Fibroblast of skin of scalp (primary cell): ENCODE measurements at places on chromosomes 4 and X.
A peak's percentile ranks its signal among the peaks of the same experiment; 100 is the strongest.

DNA sequence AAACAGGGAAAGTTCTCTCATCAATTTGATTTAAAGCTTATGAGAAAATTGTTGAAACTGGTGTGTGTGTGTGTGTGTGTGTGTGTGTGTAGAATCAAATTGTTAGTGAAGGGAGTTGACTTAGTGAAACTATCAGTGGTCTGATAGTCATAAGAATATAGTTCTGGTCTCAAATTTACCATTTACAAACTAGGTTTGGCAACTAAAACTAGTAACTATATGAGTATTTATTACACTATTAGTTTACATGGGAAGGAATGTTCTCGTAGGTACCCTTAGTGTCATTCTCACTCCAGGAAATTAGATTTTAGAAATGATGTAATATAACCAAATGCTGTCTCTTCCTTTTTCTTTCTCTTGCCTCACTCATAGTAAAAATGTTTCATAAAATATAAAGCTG lies 11.9 kb downstream of the SULT1E1 start:
- no peak for DNase-seq

DNA sequence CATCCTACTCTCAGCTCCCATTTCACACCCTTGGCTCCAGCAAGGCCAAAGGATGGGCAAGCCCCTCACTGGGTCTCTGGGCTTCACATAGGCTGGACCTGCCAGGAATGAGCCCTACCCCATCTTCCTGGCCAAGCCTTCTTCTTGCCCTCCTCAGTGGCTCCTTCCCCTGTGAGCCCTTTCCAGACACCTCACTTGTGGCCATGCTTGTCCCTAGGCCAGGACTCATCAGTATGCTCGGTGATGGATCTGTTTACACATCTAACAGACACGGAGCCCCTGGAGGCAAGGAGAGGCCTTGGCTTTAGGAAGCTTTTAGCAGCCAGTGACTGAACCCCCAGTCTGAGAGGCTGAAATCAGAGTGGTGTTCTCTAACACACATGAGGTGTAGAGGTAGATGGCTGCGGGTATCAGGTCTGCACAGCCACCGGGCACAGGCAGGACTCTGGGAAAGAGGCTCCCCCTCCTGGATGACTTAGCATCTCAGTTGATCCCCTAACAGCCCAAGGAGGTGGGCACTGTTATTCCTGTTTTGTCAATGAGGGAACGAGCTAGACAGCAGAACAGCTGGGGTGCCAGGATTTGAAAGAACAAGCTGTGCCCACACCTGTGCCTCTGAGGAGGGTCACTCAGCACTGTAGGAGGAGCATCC lies 44.8 kb downstream of the PPP2R2C start:
- DNase-seq = no peak

DNA sequence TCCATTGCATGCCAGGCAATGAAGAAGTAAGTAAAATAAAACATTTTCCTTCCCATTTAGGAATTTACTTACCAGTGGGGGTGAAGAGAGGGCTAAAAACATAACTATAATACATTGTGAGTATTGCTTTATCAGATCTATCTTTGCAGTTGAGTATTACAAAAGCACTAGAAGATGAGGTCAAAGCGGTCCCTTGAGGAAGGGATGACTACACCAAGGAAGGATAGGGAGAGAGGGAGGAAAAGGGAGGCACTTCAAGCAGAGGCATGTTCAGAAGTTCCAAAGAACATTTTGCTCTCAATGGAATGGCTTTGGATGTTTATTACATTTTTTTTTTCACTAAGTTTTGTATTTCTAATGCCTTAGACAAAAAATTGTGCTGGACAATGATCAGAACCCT lies 127.8 kb downstream of the TET2 start:
- DNase-seq = peak; percentile 5

DNA sequence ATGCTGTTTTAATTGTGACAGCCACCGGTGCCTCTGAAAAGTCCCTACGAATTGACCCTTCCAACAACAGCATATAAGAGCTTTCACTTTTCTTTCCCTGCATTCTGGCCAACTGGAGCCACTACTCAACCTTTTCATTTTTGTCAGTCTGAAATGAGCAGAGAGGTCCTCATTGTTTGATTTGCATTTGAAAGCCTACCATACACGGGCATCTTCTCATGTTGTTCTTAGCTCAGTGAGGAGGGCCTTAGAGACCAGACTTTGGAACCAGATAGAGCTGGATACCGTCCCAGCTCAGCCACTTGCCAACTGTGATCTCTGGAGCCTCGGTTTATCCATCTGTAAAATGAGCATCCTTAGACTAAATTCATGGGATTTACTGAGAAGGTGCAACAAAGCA lies 16.9 kb upstream of the TMSB4X start:
- DNase-seq = no peak

DNA sequence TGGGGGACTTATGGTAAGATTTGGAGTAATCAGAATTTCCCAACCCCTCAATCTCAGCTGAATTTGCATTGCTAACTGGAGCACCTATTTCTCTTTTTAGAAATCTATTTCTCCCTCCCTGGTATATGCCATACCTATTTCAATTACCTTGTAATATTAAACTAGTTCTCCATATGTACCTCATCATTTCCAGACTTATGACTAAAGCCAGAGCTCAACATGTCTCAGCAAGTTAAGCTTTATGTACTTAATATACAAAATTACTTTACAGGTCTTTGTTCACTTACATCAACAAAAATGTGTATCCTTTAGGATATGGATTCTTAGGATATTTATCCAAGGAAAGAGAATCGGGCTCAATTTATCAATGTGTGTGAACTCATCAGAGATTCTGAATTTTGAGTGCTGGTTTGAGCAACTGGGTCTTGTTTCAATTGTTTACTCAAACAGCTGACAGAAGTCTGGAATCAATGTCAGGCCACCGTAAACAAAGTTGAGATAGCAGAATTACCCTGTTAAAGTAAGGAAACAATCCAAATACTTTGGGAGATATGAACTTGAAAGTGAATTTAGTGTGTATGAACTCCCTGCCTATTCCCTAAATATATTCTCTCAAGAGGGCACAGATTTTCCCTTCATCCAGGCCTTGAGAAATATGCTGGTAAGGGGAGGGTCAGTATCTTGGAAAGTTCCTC lies 199.6 kb downstream of the VEGFC start:
- no peak for DNase-seq

- no peak for DNase-seq
These were observed 55.0 kb upstream of the BMP2K start for GRCh38 chr4:78720994-78721677.

DNA sequence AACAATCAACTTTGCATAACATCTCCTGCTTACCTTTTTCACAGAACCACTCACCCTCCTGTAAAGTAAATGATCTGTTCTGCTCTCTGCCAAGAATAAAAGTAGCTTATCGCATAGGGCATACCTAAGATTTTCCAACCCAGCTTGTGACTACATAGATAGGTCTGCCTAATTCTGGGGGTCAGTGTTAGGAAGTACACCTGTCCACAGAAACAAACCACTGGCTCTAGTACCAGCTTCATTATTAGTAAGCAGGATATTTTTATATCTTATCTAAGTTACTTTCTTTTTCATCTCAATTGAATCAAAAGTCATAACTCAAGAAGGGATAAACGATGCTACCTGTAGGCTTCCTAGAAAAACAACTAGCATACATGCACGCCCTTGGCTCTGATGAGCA lies 23.8 kb downstream of the CXCL1 start:
- DNase-seq = no peak

- DNase-seq = no peak
These were observed 550.9 kb upstream of the BOD1L1 start for GRCh38 chr4:14178421-14178820.

DNA sequence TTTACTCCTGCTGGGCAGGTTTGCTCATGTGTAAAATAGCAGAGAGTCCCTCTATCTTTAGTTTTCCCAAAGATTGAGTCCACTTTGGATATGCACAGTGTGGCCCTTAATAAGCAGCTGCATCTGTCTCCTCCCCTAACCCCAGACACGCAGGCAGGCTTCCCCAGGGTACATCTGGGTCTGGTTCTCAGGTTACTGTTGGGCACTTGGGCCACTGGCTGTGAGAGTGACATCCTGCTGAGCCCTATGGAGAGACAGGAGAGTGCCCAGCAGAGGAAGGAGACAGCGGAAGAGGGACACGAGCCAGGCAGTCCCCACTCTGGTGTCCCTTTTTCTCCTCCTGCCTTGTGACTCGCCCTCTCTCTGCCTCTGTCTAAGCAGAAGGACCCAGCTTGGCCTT lies 16.0 kb downstream of the XK start:
- DNase-seq = no peak

DNA sequence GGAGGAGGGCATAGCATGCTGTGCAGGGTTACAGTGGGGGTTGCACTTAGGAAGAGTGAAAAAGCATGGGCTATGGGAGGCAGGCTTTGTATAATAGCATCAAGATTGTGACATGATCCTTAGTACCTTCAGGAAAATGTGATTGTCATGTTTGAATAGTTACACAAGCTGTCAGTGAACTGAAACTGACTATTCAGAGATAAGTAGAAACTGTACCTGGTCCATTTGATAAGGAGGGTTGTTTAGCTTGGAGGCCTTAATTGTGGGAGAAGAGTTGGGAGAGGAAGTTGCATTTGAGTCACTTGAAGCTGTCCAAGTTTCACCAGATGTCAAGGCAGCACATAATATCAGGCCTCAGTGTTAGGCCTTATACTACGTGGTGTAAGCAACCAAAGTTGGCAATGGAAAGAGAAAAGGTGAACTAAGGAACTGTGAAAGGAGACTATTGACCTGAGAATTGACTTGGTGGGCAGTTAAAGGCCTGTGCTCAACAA lies 85.0 kb downstream of the TEX13C start:
- DNase-seq = no peak

GRCh38 chrX:115616943-115617563 lies 56.1 kb downstream of the PLS3 start:
- DNase-seq = peak; percentile 85

- no peak for DNase-seq
These were observed 72.1 kb downstream of the CPE start for GRCh38 chr4:165450871-165451270.

DNA sequence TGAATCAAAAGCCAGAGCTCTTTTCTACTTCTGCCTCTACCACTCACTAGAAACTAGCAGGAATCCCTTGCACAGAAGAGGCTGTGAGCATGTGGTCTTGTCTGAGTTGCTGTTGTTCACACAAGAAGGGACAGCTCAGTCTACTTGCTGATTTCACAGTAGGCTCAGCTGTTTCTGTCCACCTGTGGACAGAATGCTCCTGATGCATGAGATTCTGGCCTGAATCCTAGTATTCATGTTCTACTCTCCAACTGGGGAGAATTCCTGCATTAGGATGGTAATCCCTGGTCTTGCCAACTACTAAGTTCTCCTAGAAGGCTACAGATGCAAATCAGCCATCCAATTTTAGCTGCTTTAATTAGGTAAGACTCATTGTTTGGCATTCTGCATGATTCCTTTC lies 112.8 kb downstream of the PPA2 start:
- DNase-seq = no peak

DNA sequence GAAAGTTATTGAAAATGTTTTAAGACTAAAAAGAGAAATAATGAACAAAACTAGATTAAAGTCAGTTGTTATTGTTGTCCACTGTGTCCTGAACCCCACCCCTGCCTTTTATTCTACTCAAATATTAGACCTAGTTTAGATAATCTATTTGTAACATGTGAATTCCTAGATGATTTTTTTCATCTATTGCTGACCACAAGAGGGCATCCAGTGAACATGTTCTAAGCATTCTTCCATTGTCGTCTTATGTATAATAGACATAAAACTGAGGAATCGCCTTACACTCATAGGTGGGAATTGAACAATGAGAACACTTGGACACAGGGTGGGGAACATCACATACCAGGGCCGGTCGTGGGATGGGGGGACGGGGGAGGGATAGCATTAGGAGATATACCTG lies 36.4 kb upstream of the HPRT1 start:
- peak; percentile 22 for DNase-seq

- peak; percentile 10 for DNase-seq
These were observed 345.1 kb upstream of the TACR3 start for GRCh38 chr4:104064646-104065577.

- no peak for DNase-seq
These were observed 120.8 kb upstream of the HS3ST1 start for GRCh38 chr4:11549525-11549924.

DNA sequence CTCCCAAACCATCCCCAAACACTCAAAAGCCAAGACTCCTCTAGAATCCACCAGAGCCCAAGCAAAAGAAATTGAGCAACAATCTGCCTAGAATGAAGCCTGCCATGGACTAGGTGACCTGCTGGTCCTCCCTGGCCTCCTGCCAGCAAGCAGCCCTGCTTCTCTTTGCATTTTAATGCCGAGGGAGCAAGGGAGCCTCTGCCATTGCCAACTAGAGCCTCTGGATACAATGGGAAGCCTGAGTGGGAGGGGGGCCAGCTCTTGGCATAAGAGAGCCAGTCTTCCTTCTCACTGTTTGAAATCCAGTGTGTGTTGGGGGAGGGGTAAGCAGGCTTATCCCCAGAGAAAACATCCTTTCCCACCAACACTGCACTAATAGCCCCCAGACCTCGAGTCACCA lies 1.5 kb upstream of the GDPD2 start:
- no peak for DNase-seq

DNA sequence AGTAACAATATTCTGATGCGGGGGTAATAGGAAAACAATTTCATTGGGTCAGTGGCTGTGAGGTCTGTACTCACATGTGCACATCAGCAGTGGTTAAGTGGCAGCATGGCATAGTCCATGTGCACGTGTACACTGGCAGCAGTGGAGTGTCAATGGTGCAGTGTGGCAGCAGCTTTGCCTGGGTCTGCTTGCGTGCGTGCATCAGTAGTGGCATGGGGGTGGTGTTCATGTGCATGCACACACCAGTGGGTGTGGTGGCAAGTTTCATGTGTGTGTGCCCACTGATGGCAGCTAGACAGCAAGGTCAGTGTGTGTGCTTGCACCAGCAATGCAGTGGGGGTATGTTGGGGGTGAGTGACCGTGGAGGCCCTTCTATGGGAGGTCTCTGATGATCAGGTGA lies 581.6 kb upstream of the KLHL4 start:
- no peak for DNase-seq

DNA sequence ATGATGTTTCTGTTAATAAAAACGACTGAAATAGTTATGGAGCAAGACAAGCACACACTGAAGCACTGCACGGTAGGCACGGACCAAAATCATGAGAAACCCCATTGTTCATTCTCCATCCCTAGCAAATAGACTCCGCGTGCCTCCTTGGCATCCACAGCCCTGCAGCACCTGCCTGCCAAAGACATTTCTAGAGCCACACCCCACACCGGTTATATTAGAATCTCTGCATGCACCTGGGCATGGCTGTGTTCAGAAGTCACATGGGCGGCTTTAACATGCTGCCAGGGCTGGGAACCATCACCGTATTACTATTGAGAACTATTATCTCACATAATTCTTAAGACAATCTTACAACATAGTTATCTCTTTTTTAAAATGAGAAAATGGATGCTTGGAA lies 5.9 kb downstream of the PDLIM3 start:
- no peak for DNase-seq

GRCh38 chr4:99131378-99131777 lies 12.7 kb downstream of the ADH4 start:
- DNase-seq = no peak

GRCh38 chr4:56940971-56941370 lies 33.3 kb downstream of the REST start:
- no peak for DNase-seq

GRCh38 chrX:22021751-22022324 lies 10.3 kb upstream of the PHEX start:
- DNase-seq = no peak
